ENCODE measurements at places on chromosomes 4 and X.

DNA sequence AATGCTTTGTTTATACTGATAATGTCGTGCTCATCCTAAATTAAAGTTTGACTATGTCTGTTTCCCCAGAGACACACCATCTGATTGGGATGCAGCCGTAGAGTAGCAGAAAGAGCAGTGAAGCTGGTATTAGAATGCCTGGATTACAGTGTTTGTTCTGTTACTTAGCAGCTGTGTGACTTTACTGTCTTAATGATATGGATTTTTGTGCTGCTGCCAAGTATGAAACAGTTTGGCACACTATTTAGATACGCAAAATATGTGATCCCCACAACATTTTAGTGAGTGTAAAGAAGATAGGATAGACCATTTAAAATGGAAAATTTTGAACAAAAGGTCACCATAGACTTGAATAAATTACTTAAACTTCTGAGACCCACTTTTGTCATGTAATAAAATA, 1.2 kb upstream of the CHIC1 start:
- no peaks in the 10 kb centered on the region for H3K36me3 ChIP-seq
- H3K27me3 ChIP-seq: no peaks in the 10 kb centered on the region
- H3K4me1 ChIP-seq: peaks cover 17% of the 10 kb centered on the region

GRCh38 chr4:185018834-185019455, 655 bp downstream of the HELT start:
- DNase-seq: no peak
- H3K4me1 ChIP-seq: peaks cover 7% of the 10 kb centered on the region
- H3K27ac ChIP-seq: no peak overlapping the region
- H3K4me3 ChIP-seq: no peak overlapping the region
- peaks cover 79% of the 10 kb centered on the region for H3K27me3 ChIP-seq
- no peaks in the 10 kb centered on the region for H3K36me3 ChIP-seq

DNA sequence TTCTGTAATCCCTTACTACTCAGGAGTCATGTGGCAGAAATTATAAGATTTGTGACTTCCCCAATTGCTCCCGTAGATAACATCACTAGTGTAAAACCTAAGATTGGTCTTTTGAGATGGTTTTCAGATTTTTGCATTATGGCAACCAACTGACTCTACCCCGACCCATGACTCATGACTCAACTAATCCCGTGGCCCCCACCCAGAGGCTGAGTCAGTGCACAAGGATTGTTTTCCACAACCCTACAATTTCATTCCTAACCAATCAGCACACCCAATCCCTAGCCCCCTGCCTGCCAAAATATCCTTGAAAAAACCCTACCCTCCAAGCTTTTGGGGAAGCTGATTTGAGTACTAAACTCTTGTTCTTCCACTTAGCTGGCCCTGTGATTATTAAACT, 109.4 kb upstream of the FAM9C start:
- no peaks in the 10 kb centered on the region for H3K27me3 ChIP-seq
- H3K27ac ChIP-seq: no peak overlapping the region
- no peak overlapping the region for H3K4me3 ChIP-seq
- peaks cover 2% of the 10 kb centered on the region for H3K36me3 ChIP-seq

DNA sequence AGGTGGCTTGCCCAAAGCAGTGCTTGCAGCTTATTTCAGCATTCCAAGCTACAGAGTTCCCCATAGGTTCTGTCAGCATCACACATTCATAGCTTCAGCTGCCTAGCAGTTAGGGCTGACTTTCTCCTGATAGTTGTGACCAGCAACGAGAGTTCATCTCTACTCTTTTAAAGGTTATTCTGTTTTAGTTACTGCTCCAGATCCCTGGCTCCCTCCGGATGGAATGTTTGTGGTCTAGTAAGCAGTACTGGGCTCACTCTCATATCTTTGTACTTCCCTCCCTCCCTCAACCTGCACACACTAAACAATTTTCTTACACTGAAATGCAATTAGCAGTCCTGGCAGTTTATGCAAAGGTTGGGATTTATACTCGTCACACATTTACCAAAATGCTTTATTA, 43.9 kb downstream of the PTTG2 start:
- H3K4me1 ChIP-seq: peaks cover 59% of the 10 kb centered on the region
- H3K27me3 ChIP-seq: no peaks in the 10 kb centered on the region
- DNase-seq: no peak

Measured in activated CD8-positive, alpha-beta T cell treated with anti-CD3 and anti-CD28 coated beads for 36 hours (primary cell).